ENCODE measurements at places on chromosomes 3 and 15.

- DNase-seq = no peak
These were observed 20.2 kb downstream of the CHST2 start for GRCh38 chr3:143139762-143140161.

- DNase-seq = peak; percentile 50
These were observed 16.8 kb downstream of the ATP10A start for GRCh38 chr15:25846377-25846776.

DNA sequence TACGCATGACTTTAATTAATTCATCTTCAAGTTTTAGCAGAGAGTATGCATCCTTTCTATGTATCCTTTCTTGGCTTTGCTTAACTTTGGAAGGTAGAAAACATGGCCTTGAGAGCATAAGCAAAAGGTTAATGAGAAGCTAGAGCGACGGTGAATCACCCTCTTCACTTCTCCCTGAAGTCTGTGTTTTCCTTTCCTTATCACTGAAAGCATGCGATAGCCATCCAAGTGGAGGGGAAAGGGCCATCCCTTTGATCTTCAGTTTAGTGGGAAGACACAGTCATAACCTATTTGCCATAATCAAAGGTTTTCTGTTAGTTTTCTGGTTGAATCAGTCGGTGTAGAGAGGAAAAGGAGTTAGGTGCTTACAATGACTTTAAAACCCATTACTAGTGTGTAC, 354.0 kb upstream of the ROBO2 start:
- DNase-seq = no peak

GRCh38 chr3:134916276-134916961, 121.4 kb downstream of the EPHB1 start:
- no peak for DNase-seq

DNA sequence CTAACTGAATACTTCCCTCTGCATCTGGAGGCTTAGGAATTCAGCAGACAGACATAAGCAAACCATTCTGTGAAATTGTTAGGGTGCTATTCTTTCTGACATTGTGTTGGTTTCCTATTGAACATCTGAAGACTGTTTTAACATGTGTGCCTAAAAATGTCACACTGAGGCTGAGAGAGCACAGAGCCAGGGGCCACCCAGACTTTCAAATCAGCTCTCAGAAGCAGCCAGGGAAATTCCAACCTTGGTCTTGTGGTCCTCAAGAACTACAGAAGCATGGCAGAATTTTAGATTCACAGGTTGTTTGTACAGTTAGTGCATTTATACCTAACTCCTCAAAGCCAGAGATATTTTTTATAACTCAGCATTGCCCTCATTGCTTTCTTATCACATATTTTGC, 929.2 kb upstream of the CFAP20DC start:
- no peak for DNase-seq

DNA sequence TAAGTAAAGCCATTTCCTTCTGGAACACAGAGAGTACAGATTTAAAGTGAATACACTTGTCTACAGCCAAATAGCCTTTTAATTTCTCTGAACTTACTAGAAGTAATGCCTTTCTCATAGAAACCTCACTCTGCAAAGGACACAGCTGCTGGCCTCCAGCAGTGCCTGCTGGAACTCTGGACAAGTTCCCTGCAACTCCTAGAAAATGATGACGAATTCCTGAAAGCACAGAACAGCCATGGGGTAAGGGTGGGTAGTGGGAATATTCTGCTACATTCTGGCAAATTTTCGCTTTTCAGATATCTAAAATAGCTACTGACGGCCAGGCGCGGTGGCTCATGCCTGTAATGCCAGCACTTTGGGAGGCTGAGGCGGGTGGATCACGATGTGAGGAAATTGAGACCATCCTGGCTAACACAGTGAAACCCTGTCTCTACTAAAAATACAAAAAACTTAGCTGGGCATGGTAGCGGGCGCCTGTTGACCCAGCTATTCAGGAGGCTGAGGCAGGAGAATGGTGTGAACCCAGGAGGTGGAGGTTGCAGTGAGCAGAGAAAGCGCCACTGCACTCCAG, 34.4 kb downstream of the RYK start:
- DNase-seq = no peak

- no peak for DNase-seq
These were observed 209.0 kb downstream of the DOCK3 start for GRCh38 chr3:50883755-50884154.

- no peak for DNase-seq
These were observed 460.7 kb downstream of the ROBO1 start for GRCh38 chr3:79306934-79307570.

DNA sequence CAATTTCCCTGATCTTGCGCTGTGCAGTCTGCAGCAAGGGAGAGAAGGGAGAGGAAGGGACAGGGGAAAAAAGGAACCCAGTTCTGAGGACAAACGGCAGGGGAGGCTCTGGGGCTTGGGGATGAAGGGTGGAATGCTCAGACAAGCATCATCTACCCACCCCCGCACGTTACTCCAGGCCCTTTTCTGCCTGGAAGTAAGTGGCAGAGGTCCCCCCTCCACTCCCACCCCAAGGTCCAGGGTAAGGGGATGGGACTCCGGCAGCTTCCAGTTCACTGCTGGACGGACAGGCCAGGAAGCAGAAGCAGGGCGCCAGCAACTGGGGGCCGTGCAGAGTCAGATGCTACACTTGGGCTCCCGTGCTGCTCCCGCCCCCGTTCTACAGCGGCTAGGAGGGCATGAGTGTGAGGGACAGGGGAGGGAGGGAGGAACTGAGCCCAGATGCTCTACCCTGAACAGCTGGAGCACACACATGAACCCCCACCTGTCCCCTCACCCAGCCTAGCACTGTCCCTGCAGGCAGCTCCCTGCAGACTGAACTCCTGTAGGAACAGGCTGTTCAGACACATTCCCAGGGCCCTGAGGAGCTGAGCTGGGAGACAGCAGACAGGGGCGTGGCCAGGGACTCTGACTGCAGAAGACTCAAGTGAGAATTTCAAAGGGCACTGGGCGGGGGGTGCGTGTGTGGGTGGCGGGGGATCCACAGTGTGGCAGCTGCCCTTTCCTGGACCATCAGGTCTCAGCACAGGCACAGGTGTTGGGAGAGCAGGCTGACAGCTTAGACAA, 59.7 kb downstream of the SENP2 start:
- DNase-seq = no peak

GRCh38 chr3:132265028-132265427, 52.2 kb upstream of the ACP3 start:
- DNase-seq = no peak

DNA sequence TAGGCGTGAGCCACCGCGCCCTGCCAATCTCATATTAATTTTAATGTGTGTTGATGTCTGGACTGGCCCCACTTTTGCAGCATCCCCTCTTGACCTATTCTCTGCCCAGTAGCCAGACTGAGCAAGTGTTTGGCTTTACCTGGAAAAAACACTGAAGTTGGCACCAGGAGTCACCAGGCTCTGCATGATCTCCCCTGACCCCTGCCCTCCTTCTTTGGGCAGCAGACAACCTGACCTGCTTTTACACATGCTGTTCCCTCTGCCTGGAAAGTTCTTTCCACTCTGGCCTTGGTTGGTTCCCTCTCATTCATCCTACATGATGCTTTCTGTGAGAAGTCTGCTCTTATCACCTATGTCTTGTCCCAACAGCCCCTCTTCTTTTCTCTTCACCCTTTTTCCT, 67.9 kb upstream of the SLC2A2 start:
- DNase-seq = no peak

- DNase-seq = no peak
These were observed 72.0 kb upstream of the MAP4 start for GRCh38 chr3:48088056-48088748.

- no peak for DNase-seq
These were observed 40.7 kb downstream of the DUT start for GRCh38 chr15:48371961-48372360.

GRCh38 chr3:158780766-158781165, 21.1 kb upstream of the MFSD1 start:
- no peak for DNase-seq

- DNase-seq = no peak
These were observed 56.9 kb downstream of the ACAD9 start for GRCh38 chr3:128936341-128936740.

DNA sequence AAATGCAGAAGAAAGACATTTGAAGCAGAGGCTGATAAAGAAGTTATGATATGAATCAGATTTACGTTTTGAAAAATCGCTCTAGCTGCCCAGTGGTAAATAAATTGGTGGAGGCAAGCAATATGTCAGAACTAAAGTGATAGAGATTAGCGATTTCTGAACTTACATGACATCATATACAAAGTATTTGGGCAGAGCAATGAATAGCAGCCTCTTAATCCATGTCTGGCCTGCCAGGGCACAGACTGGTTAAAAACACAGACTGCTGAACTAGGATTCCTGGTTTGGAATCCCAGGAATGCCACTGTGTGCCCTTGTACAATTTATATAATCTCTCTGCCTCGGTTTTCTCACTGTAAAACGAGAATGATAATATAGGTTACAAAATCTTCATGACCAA, 243.1 kb upstream of the SETMAR start:
- DNase-seq = no peak

- DNase-seq = no peak
These were observed 108.1 kb upstream of the TNFAIP8L3 start for GRCh38 chr15:51202783-51203182.

- no peak for DNase-seq
These were observed 167.1 kb downstream of the OXSM start for GRCh38 chr3:25957026-25957425.
